Left lung (tissue), 14 donors: ENCODE measurements at places on chromosomes 5 and 9.

DNA sequence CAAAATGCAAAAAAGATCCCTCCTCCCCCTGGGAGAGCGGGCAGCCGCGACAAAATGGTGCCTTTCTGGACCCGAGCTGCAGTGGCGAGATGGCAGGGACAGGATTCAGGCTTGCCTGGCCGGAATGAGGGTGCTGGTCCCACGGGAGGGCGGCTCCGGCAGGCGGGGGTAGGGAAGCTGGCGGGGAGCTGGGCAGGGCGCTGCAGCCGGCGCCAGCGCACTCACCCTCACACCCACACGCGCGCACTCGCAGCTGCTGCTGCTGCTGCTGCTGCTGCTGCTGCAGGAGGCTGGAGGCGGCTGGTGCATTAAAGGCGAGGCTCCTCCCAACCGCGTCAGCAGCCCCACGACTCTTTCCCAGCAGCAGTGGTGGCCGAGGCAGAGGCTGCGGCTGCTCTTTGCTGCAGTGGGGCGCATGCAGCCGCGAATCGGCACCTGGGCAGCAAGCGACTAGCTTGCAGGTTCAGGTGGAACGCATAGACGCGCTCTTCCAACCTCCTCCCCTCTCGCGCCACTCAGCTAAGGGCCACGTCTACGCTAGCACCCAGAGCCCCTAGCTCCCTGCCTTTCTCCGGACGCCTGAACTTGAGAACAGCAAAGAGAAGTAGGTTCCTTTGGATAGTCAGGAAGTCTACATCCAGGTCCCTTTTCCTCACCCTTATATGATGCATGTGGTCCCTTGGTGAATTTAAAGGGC is at the start of gene PPP2R2B:
Gene PPP2R2B (minus strand): TSS at position 282 of the 697 bp plus-strand sequence.
- DNase-seq: peak; percentile 42

DNA sequence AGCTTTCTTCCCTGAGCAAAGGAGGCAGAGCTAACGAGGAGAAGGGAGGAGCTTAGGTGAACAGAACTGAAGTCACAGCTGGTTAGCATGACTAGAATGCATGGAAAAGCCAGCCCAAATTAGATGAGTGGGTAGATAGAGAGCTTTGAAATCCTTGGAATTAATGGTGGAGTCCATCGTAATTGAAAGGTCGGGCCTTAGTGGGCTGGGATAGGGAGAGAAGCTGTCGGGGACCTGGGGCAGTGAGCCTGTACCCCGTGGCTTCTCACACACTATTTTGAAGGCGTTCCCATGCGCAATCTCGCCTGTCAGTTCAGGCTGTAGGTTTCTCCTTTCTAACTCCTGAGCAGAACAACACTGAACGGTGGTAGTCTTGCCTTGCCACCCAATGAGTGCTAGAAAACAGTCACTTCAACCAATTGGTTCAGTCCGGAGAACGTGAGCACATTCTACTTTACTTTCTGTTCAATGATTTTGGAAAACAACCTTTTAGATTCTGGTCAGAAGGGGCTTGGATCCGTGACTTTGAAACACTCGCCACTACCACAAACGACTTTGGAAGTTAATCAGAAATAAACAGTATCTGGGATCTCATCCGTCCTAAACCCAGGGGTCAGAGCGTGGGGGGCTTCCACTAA is 655 bp upstream of the RAI14 start:
- DNase-seq: no peak

GRCh38 chr9:69658987-69659675 is 13.0 kb downstream of the APBA1 start:
- DNase-seq: no peak

DNA sequence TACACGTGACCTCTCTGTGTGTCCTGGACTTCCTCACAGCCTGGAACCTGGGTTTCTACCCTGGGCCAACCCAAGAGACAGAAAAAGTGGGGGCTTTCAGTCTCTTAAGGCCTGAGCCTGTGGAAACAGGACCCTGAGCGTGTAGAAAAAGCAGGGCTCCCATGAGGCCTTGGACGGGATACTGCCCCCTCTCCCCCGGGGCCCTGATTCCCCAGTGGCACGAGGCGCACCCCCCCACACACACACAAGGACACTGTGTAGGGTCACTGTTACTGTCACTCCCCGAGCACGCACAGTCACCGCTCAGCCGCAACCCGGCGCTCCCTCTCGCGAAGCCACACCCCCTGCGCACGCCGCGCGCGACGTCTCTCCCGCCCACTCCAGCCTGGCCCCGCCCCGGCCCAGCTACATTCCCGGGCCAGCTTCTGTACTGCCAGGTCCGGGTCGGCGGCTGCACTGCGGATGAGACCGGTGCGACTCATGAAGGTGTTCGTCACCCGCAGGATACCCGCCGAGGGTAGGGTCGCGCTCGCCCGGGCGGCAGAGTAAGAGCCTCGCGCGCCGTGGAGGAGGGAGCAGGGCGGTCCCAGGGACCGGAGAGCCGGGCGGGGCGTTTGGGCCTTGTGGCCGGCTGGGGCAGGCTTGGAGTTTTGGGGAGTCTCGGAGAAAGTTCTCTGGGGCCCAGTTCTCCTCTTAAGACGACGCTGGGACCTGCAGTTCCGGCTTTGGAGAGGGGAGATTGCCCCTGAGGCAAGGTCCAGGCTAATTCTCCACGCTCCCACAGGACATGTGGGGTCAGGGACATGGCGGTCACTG is at the start of gene GRHPR:
Gene GRHPR (plus strand): TSS at position 408 of the 816 bp plus-strand sequence. CDS start 55 bp downstream, at position 463.
- peak; percentile 73 for DNase-seq

- no peak for DNase-seq
Observed at GRCh38 chr5:98204798-98205197, 568.7 kb upstream of the RGMB start.

- DNase-seq: no peak
Observed at GRCh38 chr5:17169507-17169906, 47.9 kb upstream of the BASP1 start.

- no peak for DNase-seq
Observed at GRCh38 chr9:116599342-116599884, 87.7 kb upstream of the TRIM32 start.

DNA sequence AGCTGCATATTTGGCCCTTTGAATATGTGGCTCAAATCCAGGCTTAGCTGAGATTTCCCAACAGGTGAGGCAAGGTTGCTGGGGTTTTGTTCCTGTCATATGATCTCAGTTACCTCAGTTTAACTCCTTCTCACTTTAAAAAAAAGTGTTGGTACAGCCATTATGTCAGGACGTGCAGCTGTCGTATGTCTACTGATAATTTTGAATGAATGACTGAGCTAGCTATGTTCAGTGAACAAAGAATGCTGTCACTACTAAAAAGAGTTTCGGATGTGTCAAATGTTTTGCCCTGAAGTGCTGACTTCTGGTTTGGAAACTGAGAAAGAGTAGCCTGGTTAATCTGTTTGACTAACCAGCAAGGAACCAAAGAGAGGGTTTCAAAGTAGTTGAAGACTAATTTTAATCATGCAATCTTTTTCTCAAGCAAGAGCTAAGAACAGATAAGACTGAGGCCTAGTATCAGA is 106.3 kb upstream of the NR3C1 start:
- no peak for DNase-seq

DNA sequence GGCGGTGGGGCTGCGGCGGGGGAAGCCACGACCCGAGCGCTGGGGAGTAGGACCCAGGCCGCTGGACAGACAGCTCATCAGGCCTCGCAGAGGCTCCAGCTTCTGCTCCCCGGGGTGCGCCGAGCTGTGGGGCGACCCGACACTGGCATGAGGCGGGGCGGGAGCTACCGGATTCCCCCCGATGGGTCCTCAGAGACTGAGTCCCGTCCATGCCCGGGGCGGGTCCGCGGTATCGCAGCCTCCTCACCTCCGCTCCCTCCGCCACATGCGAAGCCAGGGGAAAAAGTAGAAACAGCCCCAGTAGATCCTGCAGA is 2.6 kb upstream of the CCL27 start:
- no peak for DNase-seq

DNA sequence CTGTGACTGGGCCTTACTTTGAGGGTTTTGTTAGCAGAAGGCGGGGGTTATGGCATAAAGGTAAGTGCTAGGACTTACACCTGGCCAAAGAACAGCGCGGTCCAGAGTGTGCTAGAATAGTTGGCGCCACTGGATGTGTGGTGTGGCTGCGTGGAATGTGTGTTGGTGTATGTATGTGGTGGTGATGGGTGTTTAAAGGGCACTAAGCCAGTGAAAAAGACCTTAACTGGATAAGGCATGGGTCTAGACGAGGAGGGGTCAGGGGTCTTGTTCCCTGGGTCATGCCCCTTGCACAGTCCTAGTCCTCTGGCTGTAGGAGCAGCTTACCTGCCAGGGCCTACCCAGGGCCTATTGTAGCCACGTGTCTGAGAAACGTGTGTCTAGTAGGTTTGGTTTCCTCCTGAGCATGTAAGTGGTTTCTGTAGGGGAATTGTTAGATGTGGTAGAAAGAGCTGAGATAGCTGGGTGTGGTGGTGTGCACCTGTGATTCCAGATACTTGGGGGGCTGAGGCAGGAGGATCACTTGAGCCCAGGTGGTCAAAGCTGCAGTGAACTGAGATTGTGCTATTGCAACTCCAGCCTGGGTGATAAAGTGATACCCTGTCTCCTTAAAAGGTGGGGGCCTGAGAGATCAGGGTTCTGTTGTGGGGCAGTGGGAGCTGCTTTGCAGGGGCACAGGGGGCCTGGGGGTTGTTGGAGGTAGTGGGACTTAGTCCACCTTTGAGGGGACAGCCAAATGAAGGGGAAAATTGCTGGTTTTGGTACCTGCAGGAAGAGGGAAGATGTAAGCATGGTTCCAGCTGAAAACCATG is 55.2 kb downstream of the HSPA4 start:
- DNase-seq: no peak
